Islet precursor cell (in vitro differentiated cells): ENCODE measurements at places on chromosomes 1 and 21.
A peak's percentile ranks its signal among the peaks of the same experiment; 100 is the strongest.

GRCh38 chr1:906600-907420 is 16.9 kb upstream of the SAMD11 start:
- DNase-seq, result peak; percentile 59

DNA sequence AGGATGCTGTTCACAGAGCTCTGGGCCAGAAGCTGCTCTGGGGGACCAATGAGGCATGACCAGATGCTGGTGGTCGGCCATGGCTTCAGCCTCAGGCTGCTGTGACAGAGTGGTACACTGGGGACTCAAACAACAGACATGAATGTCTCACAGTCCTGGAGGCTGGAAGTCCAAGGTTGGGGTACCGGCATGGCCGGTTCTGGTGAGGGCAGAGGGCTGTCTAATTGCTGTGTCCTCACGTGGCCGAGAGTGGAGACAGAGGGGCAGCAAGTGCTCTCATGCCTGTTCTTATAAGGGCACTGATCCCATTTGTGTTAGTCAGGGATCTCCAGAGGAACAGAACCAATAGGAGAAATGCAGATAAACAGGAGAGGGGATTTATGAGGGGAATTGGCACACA is 253.5 kb upstream of the C1orf174 start:
- DNase-seq, result no peak

DNA sequence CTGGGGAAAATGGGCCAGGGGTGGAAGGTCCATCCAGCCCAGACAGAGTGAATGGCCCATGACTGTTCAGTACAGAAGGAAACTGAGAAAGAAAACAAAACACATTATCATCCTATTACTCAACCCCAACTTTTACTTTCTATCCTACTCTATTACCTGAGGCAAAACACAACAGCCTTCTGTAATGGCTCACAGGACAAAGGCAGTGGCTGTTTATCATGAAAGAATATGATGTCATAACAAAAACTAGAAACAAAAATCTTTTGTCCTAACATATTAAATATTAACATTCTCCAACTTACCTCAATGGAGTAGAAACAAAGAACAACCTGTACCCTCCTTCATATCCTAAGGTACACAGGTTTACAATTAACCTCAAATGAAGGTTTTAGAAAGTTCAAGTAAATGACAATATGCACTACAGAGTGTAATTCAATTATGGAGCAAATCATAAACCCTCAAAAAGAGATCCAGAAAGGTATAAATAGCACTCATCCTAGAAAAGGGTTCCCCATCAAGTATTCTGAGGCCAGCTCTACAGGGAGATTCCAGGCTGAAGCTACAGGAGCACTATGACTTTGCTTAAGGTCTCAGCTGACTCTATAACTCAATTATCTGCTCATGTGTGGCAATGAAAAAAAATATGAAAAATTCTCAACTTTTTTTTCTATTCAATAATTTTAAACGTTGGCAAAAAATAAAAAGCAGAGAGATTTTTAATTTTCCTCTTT is 15.1 kb downstream of the ELK4 start:
- DNase-seq, result no peak

DNA sequence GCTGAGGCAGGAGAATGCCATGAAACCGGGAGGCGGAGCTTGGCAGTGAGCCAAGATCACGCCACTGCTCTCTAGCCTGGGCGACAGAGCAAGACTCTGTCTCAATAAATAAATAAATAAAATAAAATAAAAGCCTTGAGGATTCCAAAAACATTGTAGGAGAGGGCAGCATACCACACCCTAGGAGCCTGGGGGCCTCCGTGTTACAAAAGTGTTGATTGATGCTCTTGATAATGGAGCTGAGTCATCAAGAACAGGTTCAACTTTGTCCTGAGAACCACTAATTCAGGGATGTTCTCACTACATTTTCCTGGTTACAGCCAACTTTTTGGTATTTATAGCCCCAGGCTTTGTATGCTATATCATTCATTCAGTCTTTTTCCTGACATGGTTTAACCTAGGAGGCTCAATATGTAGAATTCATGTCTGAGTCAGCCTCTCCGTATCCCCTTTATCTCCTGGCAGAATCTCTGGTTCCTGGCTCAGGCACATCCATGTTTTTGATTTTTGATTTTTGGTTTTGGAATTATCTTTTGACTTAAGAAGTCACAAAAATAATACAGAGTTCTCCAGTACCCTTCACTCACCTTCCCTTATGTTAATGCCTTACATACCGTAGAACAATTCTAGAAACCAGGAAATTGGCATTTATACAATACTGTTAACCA is 69.4 kb downstream of the LRRC8D start:
- peak; percentile 95 for DNase-seq

DNA sequence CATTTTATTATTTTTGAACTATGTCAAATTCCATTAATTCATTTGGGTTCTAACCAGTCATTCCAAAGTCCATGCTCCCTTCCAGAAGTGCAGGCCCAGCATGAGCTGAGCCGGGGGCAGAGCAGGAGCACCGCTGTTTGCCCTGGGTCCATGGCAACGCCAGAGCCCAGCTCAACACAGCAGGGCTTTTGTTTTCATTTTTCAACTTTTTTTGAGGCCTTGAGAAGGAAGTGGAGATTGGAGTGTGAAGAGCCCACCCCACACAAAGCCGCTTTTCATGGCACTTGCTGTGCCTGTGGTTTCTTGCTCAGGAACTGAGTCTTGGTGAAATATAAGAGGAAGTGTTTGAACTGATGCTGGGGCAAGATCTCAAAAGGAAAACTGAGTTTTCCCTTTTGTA is 13.2 kb upstream of the PRMT2 start:
- DNase-seq, result peak; percentile 77

DNA sequence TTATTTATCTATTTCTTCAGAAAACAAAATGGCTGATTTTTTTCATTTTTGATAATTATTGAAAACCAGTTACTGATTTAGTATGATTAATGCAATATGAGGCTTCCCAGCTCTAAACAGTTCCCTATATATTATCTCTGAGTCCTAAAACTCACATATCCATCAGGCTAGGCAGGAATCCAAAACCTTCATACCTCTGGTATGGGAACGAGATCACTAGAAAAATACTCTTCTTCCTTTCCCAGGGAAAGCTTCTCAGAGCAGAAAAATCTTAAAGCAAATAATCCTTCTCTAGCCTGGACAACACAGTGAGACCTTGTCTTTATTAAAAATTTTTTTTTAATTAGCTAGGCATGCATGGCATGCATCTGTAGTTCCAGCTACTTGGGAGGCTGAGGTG is 42.5 kb downstream of the KDM5B start:
- DNase-seq, result no peak

DNA sequence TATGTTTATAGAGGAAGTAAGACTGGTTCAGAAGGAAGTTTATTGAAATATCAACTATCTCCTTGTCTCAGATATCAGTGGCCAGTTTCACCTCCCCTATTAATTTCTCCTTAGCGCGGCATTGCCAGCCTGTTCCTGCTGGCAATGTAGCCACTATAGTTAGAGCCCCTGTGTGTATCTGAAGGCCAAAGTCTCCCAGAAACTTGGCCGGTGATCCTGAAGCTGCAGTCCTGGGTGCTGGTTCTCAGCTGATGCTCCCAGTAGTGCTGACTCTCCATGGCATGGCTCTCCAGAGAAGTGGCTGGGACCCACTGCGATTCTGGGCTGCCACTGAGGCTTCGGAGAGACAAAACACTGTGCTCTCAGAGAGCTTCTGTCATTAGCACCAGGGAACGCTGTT is 59.9 kb downstream of the TNN start:
- DNase-seq, result peak; percentile 46

DNA sequence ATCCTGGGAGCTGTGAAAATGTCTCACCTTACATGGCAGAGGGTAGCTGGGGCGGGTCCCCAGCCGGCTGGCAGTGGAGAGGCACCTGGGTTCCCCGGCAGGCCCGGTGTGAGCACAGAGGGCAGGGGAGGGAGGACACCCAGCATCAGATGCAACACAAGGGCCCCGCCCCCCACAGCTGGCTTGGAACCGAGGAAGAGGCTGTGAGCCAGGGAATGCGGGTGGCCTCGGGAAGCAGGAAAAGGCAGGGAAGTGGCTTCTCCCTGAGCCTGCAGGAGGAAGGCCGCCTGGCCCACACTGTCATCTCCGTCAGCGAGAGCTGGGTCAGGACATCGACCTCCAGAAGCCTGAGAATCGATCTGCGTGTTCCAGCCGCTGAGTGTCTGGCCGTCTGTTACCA is 87.3 kb downstream of the SIK1 start:
- DNase-seq, result no peak

DNA sequence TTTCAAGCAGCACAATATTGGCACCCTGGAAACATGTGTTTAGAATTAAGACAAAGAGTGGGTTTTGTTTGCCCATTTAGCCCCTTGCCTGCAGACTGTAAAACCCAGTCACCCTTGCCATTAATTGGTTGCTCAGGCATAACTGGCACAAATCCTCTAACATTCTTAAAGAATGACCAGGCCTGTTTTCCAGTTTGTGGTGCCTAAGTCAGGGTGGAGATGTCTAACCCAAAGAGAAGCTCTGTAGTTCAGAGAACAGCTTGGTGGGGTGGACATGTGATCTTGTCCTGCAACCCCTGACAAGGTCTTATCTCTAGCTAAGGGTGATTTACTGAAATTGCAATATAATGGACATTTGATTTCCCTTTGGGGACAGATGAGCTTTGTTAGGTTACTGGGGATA is 8.8 kb upstream of the ANGPTL7 start:
- peak; percentile 58 for DNase-seq

- DNase-seq, result peak; percentile 79
These were observed 29.2 kb upstream of the WNT4 start for GRCh38 chr1:22171951-22172715.

- peak; percentile 76 for DNase-seq
These were observed 11.1 kb downstream of the DIPK1A start for GRCh38 chr1:92949937-92950817.

DNA sequence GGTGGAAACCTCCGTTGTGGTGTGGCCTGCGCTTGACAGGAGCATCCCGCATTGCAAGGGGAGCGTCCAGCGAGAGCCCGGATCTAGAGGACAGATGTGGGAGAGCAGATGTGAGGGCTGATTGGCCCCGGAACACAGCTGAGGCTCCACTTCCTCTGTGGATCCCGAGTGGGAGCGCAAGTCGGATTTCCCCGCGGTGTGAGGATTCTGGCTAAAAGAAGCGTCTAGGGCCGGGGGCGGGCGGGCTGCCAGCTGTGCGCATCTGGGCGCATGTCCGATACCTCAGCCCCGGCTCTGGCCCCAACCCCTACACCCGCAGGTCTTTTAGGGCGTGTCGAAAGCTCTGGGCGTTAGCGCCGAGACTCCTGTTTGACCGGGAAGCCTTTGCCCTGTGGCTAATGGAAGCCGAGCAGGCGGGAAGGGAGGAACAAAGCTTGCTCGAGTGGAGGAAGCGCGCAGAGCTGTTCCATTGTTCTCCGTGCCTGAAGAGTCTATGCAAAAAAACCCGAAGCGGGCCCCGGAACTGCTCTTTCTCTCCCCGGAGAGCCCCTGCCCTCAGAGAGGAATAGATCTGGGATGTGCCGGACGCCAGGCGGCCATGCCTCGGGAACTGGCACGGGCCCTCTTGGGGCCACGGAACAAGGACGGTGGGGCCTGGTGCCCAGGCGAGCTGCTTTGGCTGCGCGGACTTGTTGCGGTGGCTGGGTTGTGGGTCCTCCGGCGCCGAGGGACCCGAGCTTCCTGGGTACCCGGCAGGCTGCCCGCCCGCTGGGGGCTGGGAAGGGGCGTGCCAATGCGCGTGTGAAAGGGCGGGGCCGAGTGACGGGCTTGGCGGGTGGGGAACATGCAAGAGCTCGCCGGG is 111.1 kb downstream of the NAV1 start:
- peak; percentile 85 for DNase-seq

DNA sequence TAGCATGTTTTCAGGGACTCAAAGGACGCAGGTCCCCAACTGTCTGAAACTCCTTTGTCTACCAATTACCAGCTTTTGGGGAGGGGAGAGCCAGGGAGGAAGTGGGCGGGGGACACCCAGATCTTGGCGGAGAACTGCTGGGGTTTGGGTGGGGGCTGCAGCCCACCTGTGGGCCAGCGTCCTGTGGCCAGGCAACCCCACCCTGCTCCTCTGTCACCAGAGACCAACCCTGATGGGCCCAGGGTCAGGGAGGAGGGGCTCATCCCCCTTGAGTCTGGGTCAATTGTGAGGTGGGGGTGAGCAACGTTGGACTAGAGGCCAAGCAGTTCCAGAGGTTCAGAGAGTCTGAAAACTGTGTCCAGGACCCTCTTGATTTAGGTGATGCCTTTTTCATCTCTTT is 96.1 kb upstream of the TARDBP start:
- no peak for DNase-seq

DNA sequence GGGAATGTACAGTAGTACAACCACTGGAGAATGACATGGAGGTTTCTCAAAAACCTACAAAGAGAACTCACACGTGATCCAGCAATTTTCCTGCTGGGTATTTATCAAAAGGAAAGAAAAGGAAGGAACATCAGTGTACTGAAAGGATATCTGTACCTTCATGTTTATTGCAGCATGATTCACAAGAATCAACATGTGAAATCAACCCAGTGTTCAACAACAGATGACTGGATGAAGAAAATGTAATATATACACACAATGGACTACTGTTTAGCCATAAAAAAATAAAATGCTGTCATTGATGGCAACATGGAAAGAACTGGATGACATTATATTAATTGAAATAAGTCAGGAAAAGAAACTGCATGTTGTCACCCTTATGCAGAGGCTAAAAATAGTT is 19.0 kb upstream of the CYP4A11 start:
- no peak for DNase-seq

GRCh38 chr1:12658531-12659453 is 14.9 kb downstream of the AADACL4 start:
- peak; percentile 84 for DNase-seq

GRCh38 chr1:19436716-19437476 is 48.4 kb downstream of the CAPZB start:
- no peak for DNase-seq

- DNase-seq, result no peak
These were observed 60.8 kb downstream of the FASLG start for GRCh38 chr1:172719694-172720138.

- no peak for DNase-seq
These were observed 176.8 kb downstream of the ZP4 start for GRCh38 chr1:237713916-237714315.

GRCh38 chr1:233209481-233209880 is 86.0 kb downstream of the PCNX2 start:
- DNase-seq, result no peak

- DNase-seq, result no peak
These were observed 71.6 kb downstream of the CD2 start for GRCh38 chr1:116825720-116826438.

DNA sequence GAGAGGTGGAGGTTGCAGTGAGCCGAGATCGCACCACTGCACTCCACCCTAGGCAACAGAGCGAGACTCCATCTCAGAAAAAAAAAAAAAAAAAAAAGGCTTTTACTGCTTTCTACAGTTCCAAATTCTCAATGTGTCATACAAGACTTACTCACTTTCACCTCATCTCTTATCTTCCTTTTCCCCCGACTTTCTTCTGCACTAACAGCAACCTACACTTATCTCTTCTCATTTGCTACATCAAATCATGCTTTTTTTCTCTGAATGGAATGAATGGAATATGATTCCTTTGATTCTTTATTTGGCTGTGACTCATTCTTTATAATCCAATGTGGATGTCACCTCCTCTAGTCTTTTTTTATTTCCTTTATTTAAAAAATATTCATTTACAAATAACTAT is 168.4 kb upstream of the DMRTA2 start:
- DNase-seq, result no peak
